ENCODE measurements at places on chromosomes 16 and 17.

DNA sequence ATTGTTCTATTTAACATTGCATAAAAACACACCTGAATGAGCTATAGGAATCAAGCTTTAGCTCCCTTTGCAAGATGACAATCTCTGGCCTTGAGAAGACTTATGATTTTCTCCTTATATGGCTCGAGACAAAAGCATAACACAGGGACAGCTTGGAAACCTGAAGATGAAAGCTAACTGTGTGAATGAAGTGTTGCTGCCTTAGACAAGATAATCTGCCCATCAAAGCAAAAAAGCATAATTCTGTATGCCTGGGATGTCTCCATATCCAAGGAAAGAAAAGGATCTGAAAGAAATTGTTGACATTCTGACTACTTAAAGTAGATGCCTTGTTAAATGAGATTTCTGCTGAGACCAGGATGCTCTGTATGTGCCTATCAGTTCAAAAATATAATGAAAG lies 526.7 kb upstream of the TOM1L1 start:
- no peak for DNase-seq

DNA sequence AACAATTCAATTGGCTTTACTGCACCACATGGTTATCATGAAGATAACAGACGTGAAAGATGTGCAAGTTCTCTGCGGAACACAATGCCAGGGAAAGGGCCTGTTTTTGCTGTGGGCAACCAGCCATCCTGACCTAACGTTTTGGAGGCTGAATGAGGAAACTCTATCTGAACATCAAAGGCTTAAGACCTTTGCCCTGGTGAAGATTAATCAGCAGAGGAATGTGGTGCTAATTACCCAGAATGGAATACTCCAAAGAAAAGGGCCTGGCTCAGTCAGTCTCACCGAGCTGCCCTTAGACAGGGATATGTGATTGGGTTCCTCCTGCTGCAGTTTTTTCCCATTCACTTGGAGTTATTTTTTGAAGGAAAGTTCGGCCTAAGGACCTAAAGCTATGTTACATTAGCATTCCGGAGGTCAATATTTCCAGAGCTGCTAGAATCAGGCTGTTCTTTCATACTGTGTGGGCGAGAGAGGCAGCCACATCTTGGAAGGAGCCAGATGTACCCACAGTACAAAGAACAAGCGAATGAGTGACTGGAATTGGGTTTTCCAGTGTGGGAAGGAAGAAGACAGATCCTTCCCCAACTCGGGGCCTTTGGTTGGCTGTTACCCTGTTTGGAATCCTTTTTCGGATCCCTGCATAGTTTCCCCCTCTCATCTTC lies 15.5 kb downstream of the ASIC2 start:
- DNase-seq = no peak

GRCh38 chr17:80029258-80029974 lies 6.3 kb downstream of the TBC1D16 start:
- peak; percentile 98 for DNase-seq

DNA sequence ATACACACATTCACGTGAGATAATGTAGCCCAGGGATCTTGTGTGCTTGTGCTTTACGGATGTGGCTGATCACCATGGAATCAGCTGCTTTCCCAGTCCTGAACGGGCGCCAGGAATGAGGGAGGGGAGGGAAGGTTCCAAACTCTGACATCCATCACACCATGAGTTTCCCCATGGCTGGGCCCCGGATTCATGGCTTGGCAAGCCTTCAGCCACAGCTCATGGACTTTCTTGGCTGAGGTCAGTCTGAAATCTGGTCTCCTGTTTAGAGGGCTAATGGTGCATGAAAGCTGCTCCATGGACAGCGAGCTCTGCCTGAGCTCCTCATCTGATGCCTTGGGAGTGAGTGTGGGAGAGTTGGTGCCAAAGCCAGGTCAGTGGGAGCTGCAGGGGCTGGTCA lies 767.6 kb upstream of the EEF2KMT start:
- DNase-seq = no peak

DNA sequence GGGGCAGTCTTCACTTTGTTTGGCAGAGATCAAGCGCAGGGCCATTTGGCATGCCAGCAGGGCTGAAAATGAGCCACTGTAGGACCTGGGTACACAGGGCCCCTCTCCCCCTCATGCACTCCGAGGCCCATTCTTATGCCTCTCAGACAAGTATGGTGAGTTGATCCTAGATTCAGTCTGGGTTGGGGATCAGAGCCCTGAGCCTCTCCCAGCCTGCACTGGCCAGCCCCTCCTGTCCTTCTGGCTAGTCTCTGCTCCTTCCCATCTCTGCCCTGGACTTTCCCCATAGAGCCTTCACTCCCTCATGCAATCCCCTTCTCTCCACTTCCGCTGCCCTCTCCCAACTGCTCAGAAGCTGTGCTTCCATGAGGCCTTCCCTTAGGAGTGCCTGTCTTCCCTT lies 31.0 kb downstream of the SMARCE1 start:
- DNase-seq = no peak

- DNase-seq = peak; percentile 13
Measured at GRCh38 chr16:88633684-88634140, 4.7 kb upstream of the IL17C start.

GRCh38 chr17:82880620-82881323 lies 41.0 kb upstream of the ZNF750 start:
- no peak for DNase-seq

- DNase-seq = no peak
Measured at GRCh38 chr17:19461681-19462080, 50.6 kb downstream of the RNF112 start.

DNA sequence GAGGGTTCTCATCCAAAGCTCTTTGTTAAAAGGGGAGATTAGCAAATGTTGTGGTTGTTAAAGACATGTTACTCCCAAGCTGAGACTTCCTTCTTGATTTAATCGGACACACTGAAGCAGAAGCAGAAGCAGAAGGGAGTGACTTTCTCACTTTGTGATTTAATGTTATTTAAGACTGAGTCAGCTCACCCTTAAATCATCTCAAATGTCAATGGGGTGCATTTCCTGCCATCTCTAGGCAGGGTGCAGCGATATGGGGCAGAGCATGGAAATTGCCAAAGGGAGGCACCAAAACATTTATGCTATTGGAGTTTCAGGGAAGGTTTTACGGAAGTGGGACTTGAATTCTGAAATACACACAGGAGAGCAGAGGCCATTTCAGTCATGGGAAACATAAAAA lies 283.6 kb downstream of the ABCC12 start:
- DNase-seq = no peak

- DNase-seq = no peak
Measured at GRCh38 chr16:73426433-73427160, 378.7 kb upstream of the ZFHX3 start.

GRCh38 chr17:34398990-34399389 lies 36.0 kb upstream of the CCL1 start:
- DNase-seq = no peak

- DNase-seq = no peak
Measured at GRCh38 chr17:52079496-52079895, 79.0 kb downstream of the CA10 start.

DNA sequence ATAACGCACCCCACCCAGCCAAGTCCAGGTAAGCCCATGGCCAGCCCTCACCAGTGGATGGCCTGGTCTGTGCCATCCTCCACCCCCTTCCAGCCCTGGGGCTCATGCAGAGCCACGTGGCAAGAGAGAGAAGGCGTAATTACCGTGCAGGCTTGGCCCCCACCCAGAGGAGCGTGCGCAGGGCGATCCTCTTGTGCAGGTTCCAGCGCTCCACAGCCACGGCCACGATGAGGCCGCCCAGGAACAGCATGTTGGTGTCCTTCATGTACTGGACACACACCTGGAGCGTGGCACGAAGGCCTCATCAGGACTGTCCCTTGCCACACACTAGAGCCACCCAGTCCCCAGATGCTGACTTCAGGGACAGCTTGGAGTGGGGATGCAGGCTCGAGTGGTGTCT lies 6.7 kb downstream of the SLC13A5 start:
- no peak for DNase-seq

DNA sequence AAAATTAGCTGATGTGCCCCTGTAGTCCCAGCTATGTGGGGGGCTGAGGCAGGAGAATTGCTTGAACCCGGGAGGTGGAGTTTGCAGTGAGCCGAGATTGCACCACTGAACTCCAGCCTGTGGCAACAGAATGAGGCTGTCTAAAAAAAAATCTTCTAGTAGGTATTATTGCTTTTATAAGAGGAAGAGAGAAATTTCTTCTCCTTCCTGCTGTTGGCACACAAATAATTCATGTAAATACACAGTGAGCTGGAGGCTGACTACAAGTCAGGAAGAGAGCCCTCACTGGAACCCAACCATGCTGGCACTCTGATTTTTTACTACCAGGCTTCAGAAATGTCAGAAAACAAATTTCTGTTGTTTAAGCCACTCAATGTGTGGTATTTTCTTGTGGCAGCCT lies 6.7 kb downstream of the PRDM7 start:
- DNase-seq = no peak

- no peak for DNase-seq
Measured at GRCh38 chr16:22355487-22355908, 18.9 kb downstream of the CDR2 start.

GRCh38 chr17:58337210-58337599 lies 8.6 kb upstream of the TSPOAP1 start:
- DNase-seq = no peak

DNA sequence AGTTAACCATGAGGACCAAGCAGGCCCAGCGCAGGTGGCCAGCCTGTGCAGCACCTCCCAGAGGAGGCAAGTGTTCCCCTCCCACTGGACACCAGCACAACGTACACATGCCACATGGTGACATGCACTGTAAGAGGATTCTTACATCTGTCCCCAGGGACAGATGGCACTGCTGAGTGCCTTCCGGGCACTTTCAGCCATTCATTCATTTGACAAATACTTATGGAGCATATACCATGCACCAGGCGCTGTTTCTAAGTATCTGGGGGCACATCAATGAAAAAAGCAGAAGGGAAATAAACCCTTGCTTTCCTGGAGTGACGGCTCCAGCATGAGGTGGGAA lies 79.6 kb downstream of the GAS7 start:
- DNase-seq = no peak

GRCh38 chr16:85735946-85736345 lies 14.9 kb downstream of the C16orf74 start:
- DNase-seq = no peak

- no peak for DNase-seq
Measured at GRCh38 chr17:64126918-64127317, 3.0 kb downstream of the ERN1 start.

GRCh38 chr17:83121921-83122820 lies 42.8 kb downstream of the METRNL start:
- no peak for DNase-seq

DNA sequence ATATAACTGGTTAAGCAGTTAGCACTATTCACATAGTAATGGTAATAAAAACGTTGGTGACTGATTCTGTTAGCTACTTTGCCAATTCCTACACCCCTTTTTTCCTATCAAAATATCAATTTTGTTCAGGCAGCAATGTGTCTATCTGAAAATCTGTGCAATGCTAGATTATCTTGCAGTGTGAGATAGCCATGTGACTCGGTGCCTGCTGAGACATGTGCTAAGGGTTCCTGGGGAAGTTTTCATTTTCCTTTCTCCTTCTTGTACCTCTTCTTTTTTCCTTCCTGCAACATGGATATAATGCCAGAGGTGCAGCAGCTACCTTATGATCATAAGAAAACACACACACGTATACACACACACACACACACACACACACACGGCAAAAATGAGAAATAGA lies 100.5 kb upstream of the SHISA6 start:
- no peak for DNase-seq

DNA sequence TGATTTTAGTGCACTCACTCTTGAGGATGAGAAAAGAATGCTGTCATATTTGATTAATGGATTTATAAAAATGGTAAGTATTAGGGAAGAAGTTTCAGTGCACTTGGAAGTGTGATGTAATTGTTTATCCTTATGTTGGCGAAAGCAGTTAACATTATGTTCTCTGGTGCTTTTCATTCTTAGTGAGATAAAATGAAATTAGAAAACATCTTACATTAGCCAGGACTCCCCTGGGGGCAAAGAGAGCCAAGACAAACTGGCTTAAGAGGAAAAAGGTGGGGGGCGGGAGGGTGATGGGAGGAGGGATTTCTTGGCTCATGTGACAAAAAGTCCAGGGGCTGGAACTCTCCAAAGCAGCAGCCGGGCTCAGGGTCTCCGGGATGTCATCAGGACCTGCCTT lies 73.2 kb downstream of the KNOP1 start:
- DNase-seq = no peak

DNA sequence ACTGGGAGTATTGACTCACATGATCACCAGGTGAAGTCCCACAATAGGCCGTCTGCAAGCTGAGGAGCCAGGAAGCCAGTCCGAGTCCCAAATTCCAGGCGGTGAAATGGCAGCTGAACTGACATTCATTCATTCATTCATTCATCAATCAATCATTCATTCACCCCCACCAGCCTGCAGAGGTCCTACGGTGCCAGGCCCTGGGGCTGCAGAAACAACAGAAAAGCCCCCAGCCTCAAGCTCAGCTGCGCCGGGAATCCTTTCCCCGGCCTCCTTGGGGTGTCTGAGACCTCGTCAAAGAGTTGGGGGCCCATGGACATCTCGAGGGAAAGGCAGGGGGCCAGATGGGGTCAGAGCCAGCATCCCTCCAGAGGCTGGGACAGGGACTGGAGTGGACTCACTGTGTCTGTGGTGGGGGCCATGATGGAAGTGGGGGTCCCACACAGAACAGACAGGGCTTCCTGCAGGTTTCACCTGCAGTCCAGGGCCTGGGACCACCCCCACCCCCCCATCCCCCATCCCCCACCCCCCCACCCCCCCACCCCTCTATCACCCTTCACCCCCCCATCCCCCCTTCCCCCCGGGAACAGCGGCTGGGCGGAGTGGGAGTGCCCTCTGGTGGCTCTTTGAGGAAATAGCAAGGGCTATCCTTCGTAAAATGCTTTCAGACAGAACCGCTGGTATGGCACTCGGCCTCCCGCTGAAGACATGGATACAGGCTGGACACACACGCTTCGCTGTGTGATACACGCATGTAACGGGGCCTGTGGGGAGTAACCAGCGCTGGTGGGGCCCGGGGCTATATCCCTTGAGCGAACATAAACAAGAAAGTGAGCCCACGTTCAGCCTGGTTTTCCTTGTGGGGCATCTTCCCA lies 8.5 kb upstream of the ZC3H18 start:
- peak; percentile 45 for DNase-seq

DNA sequence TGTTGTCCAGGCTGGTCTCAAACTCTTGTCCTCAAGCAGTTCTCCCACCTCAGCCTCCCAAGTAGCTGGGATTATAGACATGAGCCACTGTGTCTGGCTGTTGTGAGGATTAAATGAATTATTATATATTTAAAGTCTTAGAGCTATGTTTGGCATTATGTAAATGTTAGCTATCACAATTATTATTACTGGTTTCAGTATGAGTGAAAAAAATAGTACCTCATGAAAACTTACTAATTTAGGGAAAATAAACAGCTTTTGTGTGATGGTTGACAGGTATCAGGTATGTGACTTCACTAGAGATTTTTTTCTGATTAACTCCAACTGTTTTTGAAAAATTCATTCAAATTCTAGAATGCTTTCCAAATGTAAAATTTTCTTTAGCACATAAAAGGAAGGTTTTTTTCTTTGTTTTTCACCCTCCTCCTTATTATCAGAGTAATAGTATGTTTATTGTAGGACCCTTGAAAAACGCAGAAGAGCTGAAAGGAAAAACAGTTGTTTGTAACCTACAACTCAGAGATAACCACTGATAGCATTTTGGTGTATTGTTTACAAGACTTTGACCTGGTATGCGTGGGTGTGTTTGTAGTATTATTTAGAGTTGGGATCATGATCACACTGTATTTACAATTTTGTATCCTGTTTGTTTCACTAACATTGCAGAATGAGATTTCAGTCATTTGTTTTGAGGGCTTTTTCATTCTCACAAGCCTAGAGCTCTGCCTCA lies 13.2 kb downstream of the NLK start:
- DNase-seq = no peak

- DNase-seq = no peak
Measured at GRCh38 chr17:39995438-39995837, 14.8 kb downstream of the PSMD3 start.
